ENCODE measurements at places on chromosomes 12 and 14.

GRCh38 chr12:11321980-11322379 is 11.7 kb upstream of the PRB4 start:
- DNase-seq, result no peak

GRCh38 chr12:96258104-96258961 is 64.2 kb downstream of the ELK3 start:
- DNase-seq, result no peak

GRCh38 chr14:65003394-65003793 is 16.7 kb downstream of the FNTB start:
- no peak for DNase-seq

- DNase-seq, result no peak
Observed at GRCh38 chr12:42128327-42128726, 16.3 kb downstream of the GXYLT1 start.

DNA sequence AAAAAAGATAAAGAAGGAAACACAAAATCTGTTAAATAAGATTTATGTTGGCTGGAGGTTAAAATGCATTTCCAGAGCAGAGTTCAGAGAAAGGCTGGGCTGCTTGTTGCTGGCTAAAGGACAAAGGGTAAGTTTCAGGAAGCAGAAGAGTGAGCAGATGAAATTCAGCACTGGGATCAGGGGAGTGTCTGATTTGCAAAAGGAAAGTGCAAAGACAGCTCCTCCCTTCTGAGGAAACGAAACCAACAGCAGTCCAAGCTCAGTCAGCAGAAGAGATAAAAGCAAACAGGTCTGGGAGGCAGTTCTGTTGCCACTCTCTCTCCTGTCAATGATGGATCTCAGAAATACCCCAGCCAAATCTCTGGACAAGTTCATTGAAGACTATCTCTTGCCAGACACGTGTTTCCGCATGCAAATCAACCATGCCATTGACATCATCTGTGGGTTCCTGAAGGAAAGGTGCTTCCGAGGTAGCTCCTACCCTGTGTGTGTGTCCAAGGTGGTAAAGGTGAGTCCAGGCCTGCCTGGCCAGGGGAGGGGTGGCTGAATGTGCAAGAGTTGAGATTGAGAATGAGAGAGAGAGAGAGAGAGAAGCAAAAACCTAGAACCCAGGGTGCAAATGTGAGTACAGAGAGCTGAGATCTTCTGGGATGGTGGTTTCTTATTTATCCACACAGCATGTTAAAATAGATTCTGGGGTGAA is at the start of gene OAS1:
OAS1 (plus strand) TSS at position 251 of the 703 bp plus-strand sequence; CDS start at position 329, 78 bp downstream.
- DNase-seq, result peak; percentile 5

DNA sequence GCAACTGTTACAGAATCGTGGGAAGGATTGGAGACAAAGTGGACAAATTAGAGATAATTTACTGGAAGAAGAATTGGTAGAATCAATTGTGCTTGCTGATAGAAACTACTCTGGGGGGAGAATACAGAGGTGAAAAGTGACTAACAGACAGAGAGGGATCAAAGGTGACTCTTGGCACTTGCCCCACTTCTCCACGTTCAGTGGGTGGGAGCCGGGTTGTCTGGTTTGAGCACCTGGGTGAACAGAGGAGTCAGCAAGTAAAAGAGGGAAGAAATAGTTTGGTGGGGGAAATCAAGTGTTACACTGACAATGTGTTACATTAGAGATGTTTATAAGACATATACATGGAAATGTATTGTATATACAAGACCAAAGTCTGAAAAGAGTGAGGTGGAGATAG is 69.1 kb downstream of the PPP2R5E start:
- no peak for DNase-seq

Measured in activated gamma-delta T cell treated with anti-CD3 and anti-CD28 coated beads, Interleukin-2, amount 50 U/mL, for 16 hours (primary cell).